ENCODE measurements at places on chromosomes 16 and 17. TPM values are rescaled to one million over a fixed set of nuclear protein-coding genes. Genes with fewer than 3 reads are reported as not detected.

- H3K27me3 ChIP-seq, result no peaks in the 10 kb centered on the region
- no peaks in the 10 kb centered on the region for H3K4me1 ChIP-seq
- H3K4me3 ChIP-seq, result no peak overlapping the region
- DNase-seq, result no peak
Measured at GRCh38 chr17:4604111-4604644, 19.8 kb downstream of the SMTNL2 start.

The LPO gene
- total RNA-seq, result not detected

DNA sequence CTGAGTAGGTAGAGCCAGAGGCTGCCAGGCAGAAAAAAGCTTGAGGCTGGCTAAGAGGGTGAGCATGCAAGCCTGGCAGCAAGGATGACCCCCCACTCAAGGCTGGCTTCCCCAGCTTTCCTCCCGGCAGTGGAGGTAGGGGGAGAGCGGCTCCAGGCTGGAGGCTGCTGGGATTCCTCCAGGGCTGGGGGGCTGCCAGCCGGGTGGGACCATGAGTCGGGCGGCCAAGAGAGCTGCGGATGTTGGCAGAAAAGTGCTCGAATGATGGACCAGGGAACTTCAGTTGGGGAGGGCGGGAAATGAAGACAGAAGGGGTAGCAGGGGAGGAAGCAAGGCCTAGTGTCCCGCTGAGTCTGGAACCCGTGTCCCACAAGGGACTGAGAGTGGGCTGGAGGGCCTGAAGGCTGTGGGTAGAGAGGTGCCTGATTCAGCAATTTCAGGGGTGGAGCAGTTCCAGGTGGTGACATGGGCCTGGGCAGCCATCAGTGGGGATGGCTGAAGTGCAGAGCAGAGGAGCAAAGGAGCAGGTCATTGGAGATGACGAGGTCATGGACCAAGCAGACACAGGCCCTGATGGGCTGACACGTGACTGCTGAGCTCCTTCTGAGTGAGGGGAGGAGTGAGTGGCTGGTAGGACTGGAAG is 20.3 kb downstream of the HSD11B2 start:
- DNase-seq, result no peak
- no peak overlapping the region for H3K4me3 ChIP-seq
- no peak overlapping the region for H3K27ac ChIP-seq
- H3K36me3 ChIP-seq, result peaks cover 14% of the 10 kb centered on the region

GRCh38 chr17:68511254-68511670 is 968 bp upstream of the PRKAR1A start:
- H3K36me3 ChIP-seq, result no peaks in the 10 kb centered on the region
- peak overlapping the region; percentile 88 for H3K4me3 ChIP-seq
- H3K27me3 ChIP-seq, result no peaks in the 10 kb centered on the region
- no peak for DNase-seq

The C16orf92 gene
- not detected for total RNA-seq

- no peaks in the 10 kb centered on the region for H3K36me3 ChIP-seq
- DNase-seq, result no peak
- H3K4me3 ChIP-seq, result no peak overlapping the region
- no peaks in the 10 kb centered on the region for H3K4me1 ChIP-seq
- H3K27me3 ChIP-seq, result no peaks in the 10 kb centered on the region
Measured at GRCh38 chr16:56115817-56116576, 75.3 kb upstream of the GNAO1 start.

The NPTX1 gene
- total RNA-seq, result not detected

- DNase-seq, result no peak
- H3K27ac ChIP-seq, result no peak overlapping the region
- peaks cover 21% of the 10 kb centered on the region for H3K4me1 ChIP-seq
- no peaks in the 10 kb centered on the region for H3K27me3 ChIP-seq
Measured at GRCh38 chr17:81522491-81523401, 5.4 kb upstream of the FSCN2 start.

The TNRC6A gene
- total RNA-seq, result 41.3 TPM

- H3K27me3 ChIP-seq, result no peaks in the 10 kb centered on the region
- no peak overlapping the region for H3K27ac ChIP-seq
- H3K4me3 ChIP-seq, result no peak overlapping the region
- peaks cover 51% of the 10 kb centered on the region for H3K36me3 ChIP-seq
- peaks cover 29% of the 10 kb centered on the region for H3K4me1 ChIP-seq
Measured at GRCh38 chr17:4072487-4073157, 70.2 kb downstream of the ZZEF1 start.

DNA sequence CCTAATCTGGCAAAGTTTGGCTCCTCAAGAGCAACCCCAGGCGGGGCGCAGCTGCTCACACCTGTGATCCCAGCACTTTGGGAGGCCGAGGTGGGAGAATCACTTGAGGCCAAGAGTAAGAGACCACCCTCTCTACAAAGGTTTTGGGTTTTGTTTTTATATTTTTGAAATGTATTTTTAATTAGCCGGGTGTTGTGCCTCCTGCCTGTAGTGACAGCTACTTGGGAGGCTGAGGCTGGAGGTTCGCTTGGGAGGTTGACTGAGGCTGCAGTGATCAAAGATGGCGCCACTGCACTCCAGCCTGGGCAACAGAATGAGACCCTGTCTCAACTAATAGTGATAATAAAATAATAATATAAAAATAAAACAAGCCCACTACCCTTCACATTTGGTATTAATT is 756 bp upstream of the USP7 start:
- H3K36me3 ChIP-seq, result no peaks in the 10 kb centered on the region
- H3K4me1 ChIP-seq, result peaks cover 4% of the 10 kb centered on the region
- peak overlapping the region; percentile 76 for H3K4me3 ChIP-seq

DNA sequence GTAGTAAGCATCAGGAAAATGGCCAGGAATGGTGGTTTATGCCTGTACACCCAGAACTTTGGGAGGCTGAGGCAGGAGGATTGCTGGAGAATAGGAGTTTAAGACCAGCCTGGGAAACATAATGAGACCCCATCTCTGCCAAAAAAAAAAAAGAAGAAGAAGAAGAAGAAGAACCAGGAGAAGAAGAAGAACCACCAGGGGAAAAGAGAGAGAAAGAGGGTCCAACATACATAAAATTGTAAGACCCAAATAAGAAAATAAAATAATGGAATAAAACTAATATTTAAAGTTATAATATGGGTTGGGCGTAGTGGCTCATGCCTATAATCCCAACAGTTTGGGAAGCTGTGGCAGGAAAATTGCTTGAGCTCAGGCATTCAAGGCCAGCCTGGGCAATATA is 408.4 kb downstream of the ZFHX3 start:
- H3K4me3 ChIP-seq, result no peak overlapping the region
- H3K27me3 ChIP-seq, result no peaks in the 10 kb centered on the region
- H3K36me3 ChIP-seq, result no peaks in the 10 kb centered on the region
- H3K4me1 ChIP-seq, result no peaks in the 10 kb centered on the region
- no peak overlapping the region for H3K27ac ChIP-seq
- DNase-seq, result no peak

Measured in GM12878 (cell line).